ENCODE measurements at places on chromosomes 16 and 17.

DNA sequence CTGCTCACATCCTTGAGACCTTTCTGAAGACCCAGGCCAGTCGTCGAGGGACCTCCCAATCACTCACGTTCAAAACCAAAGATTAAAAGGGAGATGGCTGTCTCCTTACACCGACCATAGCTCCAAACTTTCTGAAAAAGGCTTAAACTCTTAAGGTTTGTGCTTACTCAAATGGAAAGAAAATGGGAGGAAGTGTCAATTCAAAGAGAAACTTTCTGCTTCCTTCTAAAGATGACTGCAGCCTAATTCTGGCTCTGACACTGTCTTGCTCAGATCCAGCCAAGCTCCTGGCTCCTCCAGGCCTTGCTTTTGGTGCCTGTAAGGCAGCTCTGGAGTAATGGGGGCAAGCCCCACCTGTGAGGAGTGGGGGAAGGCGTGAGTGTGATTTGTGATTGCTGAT lies 54.9 kb upstream of the WSB1 start:
- no peak for DNase-seq

- no peak for DNase-seq
Observed at GRCh38 chr16:88530051-88530857, 39.9 kb upstream of the ZC3H18 start.

DNA sequence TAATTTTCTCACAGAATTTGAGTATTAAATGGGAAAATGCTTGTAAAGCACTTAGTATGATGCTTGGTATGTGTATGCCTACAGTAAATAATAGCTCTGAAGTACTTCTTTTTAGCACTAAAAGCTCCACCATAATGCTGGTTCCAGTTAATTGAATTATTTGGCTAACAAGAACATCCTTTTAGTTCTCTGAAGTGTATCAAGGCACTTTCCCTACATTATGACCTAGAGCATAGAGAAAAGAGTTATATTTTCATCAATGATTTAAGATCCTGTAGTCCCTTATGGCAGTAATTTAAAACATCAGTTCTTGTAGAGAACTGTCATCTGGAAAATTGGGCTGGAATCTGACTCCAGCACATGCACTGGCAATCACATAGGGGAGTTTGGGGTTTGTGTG lies 21.9 kb upstream of the PHAF1 start:
- DNase-seq: no peak

GRCh38 chr17:29640413-29640812 lies 17.7 kb upstream of the CORO6 start:
- no peak for DNase-seq

DNA sequence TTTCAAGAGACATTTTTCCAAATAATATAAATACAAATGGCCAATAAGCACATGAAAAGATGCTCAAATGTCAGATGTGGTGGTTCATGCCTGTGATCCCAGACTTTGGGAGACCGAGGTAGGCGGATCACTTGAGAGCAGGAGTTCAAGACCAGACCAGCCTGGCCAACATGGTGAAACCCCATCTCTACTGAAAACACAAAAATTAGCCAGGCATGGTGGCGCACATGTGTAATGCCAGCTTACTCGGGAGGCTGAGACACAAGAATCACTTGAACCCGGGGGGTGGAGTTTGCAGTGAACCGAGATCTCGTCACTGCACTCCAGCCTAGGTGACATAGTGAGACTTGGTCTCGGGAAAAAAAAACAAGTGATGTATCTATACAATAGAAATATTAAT lies 2.9 kb upstream of the GALK1 start:
- DNase-seq: no peak

- no peak for DNase-seq
Observed at GRCh38 chr17:36614933-36615332, 13.6 kb downstream of the MRM1 start.

DNA sequence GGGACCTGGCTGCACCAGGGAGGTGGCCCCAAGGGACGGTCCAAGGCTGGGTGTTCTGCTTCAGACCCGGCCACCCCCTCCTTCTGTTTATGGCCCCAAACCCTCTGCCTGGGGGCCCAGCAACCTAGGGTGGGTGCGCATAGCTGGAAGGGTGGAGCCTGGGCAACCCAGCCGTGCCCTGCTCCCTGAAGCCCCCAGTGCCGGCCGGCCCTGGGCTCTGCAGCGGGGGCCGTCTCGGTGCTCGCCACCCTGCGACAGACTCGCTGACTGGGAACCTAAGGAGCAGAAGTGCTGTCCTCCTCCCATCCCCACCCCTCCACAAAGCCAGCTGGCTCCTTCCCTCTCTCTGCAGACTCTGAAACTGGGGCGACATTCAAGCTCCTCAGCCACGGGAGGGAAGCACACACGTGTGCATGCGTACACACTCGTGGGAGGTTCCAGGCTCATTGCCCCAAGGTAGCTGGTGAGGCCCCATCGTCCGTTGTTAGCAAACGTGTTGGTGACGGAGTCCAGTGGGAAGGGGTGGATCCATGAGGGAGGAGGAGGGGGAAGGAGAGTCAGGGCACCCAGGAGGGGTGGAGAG lies 43.4 kb downstream of the ENGASE start:
- DNase-seq: no peak

GRCh38 chr17:45313996-45314740 lies 2.7 kb downstream of the MAP3K14 start:
- DNase-seq: no peak

DNA sequence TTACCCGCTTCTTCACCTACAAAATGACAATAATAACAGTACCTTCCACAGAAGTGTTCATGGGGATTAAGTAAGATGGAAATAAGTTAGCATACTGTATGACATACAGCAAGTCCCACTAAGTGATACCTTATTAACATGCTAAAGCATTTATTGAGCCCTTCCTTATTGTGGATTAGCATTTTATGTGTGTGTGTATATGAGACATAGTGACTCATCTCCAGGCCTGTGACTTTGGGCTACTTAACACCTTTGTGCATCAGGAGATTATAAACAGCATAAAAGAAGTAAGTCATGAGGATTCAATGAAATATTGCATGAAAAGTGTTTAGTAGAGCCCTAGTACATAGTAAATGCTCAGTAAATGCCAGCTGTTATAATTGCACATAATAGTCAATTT lies 52.9 kb downstream of the CA10 start:
- no peak for DNase-seq
